ENCODE measurements at places on chromosomes 5 and 9.

DNA sequence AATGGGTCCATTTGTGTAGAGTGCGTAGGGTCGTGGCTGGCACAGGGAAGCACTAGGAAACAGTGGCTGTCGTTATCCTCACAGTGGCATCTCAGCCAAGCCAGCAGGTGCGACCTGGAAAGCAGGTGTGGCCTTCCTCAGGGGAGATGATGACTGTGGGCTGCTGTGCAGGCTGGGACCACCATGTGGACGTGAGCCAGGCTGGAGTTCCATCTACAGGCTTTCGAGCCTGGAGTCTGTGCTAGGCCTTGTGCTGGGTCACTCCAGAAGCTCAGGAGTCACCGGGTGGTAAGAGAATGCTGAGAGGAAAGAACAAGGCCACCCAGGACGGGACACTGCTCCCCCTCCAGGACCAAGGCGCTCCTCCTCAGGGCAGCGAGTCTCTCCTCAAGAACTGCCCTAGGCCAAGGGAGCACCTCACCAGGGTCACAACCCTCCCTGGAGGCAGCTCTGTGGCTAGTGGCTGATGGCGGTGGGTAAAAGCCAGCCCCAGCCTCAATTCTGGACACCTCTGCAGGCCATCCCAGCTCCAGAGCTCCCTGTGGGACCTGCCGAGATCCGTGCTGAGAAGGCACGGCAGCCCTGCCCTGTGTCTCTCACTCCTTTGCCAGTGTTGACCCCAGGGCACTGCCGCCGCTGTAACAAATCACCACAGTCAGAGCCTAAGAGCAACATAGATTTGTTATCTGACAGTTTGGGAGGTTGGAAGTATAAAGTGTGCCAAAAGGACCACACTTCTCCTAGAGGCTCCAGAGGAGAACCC lies 36.0 kb downstream of the WHRN start:
- no peak for DNase-seq

GRCh38 chr5:122703203-122703602 lies 71.7 kb upstream of the SNX2 start:
- no peak for DNase-seq

GRCh38 chr5:180047667-180048066 lies 23.9 kb downstream of the RNF130 start:
- DNase-seq = no peak

DNA sequence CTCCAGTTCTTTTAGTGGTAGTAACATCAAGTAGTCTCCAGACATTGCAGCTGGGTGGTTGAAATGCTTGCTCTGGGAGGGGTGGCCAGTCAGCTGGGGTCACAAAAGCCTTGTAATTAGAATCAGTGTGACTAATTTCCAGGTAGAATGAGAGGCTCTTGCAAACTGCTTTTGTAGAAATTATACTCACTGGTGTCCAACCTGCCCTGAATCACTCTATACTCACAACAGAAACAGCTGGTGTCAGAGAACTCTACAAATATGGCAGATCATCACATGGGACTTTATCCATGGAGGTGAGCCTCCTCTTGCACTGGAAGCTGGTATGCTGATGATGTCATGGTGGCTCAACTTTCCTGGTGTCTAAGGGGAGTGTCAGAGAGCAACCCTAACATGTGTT lies 71.3 kb downstream of the SH3TC2 start:
- no peak for DNase-seq

DNA sequence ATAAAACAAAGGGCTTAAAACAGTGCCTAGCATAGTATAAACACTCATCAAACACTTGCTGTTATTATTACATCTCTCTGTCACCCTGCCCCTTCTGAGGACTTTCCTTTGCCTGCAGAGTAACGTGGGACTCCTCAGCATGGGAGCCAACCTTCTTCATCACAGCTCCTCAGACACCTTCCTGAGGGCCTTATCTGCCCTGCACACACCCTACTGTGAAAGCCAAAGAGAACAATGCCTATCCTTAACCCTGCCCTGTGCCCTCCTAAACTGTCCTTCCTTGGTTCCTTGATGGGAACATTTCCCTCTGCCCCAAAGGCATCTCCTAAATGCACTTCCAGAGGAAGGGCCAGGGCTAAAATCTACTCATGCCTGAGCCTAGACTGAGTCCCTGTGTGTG lies 20.6 kb upstream of the HAND1 start:
- DNase-seq = no peak

- no peak for DNase-seq
These were observed 110.8 kb downstream of the PSAT1 start for GRCh38 chr9:78407636-78408312.

DNA sequence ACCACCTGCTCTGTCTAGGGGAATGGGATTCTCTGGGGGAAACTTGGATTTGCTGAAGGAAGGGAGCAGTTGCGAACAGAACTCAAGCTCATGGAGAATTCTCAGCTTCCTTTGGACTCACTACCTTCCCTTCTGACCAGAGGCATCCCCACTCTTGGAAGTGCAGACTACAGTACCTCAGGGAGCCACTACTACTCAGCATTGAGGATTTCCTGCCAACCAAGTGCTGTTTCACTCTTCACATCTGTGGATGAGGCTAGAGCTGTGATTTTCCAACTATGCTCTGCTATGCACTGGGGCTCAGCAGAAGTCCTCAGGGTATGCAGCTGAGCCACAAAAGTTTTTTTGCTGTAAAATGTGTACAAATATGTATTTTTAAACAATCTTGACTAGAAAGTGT lies 43.9 kb downstream of the MACROH2A1 start:
- no peak for DNase-seq

- DNase-seq = no peak
These were observed 89.5 kb upstream of the FAM120A start for GRCh38 chr9:93361995-93362394.

- no peak for DNase-seq
These were observed 6.2 kb downstream of the NUDCD2 start for GRCh38 chr5:163453705-163454104.

DNA sequence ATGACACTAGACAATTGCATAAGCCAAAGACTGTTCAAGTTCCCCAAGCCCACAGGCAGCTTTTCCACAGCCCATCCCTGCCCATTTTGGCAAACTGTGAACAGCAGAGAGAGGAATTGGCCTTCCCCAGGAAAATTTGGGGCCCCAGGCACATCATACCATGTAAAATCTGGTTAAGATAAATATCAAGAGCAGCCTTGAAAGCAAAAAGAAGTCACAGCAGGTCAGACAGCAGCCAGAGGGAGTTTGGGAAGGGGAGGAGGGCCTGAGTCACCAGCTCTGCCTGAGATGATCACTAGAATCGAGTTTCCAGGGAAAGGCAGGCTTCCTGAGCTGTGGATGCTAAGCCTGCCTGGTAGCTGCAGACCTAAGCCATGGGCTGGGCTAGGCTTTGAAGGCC lies 179.2 kb downstream of the RFK start:
- no peak for DNase-seq

GRCh38 chr9:14902561-14902960 lies 7.7 kb downstream of the FREM1 start:
- no peak for DNase-seq

- no peak for DNase-seq
These were observed 133.7 kb upstream of the FBXL17 start for GRCh38 chr5:108515517-108516105.

DNA sequence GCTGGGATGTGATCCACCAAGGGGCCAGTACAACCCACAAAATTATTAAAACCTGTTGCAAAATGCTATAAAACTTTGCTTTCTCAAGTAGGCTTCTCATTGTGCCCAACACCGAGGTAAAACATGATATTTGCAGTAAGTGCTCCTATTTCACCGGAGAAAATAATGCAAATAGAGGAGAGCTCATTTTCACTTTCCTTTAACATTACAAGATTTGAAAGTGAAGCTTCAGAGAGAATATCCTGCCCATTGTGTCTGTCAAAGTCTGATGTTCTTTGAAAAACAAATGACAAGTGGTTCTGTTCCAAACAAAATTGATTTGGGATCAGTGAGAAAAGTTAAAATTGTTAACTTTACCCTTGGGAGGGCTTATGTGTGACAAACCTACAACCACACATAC lies 287.1 kb downstream of the KCNN2 start:
- DNase-seq = no peak

DNA sequence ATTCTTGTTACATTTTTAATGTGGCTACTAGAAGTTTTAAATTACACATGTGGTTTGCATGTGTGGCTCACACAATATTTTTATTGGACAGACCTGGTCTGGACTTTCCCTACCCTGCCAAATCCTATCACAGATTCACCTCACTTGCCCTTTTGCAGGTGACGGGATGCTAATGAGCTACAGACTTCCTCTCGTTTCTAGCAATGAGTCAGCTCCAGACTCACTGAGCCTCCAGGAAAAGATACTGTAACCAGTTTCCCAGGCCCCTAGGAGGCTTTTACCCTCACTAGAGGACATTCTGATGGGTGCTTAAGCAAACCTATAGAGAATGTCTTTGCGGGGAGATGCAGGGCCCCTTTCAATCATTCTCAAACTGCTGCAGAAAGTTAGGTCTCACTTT lies 135.4 kb downstream of the WDR41 start:
- peak; percentile 70 for DNase-seq

DNA sequence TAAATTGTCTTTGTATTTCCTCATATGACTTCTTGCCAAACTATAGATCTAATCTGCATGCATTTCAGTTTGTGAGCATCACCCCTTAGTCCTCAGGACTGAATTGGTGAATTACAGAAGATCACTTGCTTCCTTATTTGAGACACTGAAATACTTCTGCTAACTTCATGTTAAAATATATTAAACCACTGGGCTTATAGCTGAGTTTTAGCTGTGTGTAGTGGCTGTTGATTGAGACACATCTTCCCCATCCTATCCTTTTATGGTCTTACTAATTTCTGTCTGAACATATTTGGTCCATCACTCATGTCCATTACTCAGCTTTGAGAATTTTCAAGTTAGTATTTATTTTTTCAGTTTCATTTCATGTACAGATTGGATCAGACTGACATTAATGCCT lies 295.9 kb downstream of the PSAT1 start:
- no peak for DNase-seq

DNA sequence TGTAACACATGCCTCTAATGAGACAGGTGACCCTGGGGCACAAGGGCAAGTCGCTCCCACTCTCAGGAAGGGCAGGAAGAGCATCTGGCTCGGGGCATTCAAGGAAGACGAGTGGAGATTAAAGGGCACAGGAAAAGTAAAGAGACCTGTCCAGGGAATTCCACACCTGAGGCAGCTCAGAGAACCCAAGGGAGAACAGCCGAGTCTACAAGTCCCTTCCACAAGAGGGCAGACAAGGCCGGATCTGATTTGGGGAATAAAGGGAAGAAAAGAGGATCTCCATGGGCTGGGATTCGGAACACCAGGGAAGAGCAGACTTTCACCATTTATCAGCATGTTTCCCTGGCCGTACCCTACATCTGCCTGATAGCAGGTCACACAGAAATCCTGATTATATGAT lies 28.1 kb downstream of the GPX3 start:
- no peak for DNase-seq

GRCh38 chr5:39055027-39055767 lies 19.0 kb downstream of the RICTOR start:
- no peak for DNase-seq

- no peak for DNase-seq
These were observed 12.2 kb upstream of the SLC25A48 start for GRCh38 chr5:135822286-135822685.

- no peak for DNase-seq
These were observed 1660.8 kb upstream of the ACO1 start for GRCh38 chr9:30723656-30724055.

DNA sequence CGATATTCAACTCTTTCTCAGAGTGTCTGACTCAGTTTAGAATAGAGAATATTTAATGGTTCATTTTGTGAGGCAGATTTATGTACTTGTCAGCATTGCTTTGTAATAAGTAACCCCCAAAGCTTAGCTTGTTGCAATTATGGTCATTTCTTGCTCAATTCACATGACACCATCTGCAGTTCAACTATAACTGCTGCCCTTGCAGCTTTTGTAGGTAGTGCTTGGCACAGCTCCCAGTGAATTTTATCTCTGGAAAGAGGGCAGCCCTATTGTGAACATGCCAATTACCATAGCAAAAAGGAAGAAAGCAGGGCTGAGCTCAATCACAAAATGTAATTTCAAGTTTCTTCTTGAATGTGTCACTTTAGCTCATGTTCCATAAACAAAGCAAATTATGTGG lies 1587.7 kb upstream of the ACO1 start:
- DNase-seq = no peak

DNA sequence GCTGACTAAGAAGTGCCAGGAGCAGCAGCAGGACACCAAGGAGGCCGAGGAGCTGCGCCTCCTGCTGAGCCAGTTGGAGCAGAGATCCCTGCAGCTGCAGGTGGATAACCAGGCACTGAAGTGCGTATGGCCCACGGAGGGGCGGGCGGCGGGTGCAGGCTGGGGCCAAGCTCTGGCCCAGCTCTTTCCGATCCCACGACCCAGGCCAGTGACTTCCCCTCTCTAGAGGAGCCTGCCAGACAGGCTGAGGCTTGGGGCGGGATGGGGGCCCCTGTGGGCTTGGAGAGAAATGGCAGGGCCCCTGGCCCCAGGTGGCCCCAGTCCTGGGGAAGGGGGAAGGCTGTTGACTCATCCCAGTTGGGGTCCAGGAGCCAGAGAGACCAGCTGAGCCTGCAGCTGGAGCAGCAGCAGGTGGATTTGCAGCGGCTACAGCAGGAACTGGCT lies 3.6 kb downstream of the PTRH1 start:
- no peak for DNase-seq

- DNase-seq = no peak
These were observed 52.3 kb downstream of the ZNF622 start for GRCh38 chr5:16413166-16413860.

DNA sequence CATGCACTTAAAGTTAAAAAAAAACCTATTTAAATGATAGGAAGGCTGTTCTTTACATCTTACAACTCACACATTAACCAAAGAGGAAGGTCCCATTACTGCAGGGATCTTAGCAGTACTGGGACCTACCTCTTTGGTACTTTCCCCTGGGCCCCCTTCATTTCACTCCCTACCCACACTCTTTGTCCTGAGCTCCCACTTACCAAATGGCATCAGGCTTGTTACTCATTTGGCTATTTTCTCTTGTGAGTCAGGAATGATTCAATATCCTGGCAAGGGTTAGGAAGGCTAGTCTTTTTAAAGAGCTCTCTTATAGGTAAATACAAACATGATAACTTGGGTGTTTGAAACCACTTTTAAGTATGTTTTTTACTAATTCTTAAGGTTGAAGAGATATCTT lies 117.4 kb upstream of the ELL2 start:
- DNase-seq = peak; percentile 71
